ENCODE measurements at places on chromosomes 1 and 21. TPM values are rescaled to one million over a fixed set of nuclear protein-coding genes. Genes with fewer than 3 reads are reported as not detected.

- peak; percentile 78 for DNase-seq
Observed at GRCh38 chr1:39105061-39105840, 79.1 kb downstream of the NDUFS5 start.

DNA sequence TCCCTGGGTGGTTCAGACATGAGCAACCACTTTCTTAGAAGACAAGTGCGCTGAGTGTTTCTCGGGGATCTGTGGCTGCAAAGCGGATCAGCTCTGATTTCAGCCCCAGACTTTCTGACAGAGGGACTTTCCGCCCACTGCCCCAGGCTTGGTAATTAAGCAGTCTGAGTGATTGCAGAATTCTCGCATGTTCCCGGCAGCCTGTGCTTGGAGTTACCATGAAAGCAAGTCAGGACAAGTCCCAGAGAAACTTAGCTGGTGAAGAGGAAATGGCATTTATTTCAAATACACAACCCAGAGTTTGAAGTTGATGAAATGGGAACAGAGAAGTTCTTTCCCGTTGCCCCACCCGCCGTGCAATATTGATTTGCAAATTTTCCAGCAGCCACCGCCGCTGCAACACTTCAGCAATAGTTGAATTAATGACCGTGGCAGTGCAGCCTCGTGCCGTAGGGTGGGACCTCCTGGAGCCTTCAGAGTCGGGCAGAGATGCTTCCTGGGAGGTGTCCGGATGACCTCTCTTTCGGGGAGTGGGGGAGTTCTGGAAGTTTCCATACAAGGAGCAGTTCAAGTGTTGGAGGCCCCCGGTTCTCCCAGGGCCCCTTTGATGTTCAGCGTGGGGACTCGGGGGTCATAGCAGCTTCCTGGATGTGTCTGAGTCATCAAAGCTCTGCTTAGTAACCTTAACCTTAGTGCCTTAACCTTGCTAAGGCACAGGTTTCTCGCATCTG lies 134.7 kb downstream of the KAZN start:
- peak; percentile 20 for DNase-seq

- no peak for DNase-seq
Observed at GRCh38 chr21:14957836-14958235, 107.0 kb downstream of the NRIP1 start.

The IGSF5 gene
- 2.6 TPM for total RNA-seq

DNA sequence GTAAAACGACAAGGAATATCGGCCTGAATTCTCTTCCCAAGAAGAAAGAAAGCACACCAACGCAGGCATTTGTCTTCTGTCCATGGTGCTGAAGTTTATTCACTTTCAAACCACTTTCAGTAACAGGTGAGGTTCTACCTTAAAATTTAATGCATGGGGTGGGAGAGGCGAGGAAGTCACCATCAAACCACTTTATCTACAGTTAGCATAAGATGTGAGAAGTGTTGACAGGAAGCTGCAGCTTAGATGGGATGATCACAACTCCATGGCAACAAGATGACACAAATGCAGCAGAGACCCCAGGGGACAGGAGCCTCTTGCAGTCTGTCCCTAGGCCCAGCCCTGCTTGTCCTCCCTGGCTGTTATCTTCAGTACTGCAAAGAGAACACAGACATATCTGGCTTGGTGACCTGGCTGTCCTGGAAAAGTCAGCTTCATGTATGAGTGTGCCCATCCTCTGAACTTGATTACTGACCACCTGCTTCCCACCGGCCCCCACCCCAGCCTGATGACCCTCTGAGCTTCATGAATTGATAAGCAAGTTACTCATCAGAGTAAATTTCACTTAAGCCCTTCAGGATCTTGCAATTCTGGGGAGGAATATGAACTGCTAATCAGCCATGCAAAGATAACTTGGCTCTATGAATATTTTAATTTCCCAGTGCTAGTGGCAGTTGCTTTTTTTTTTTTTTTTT lies 1.8 kb downstream of the NPPA start:
- DNase-seq, result no peak

The GIPC2 gene
- 20.1 TPM for total RNA-seq

GRCh38 chr1:43383449-43383848 lies 6.2 kb downstream of the MED8 start:
- DNase-seq, result no peak
